ENCODE measurements at places on chromosomes 3 and 15.

GRCh38 chr3:52528586-52529375, 4.9 kb downstream of the NT5DC2 start:
- H3K27ac ChIP-seq, result no peak overlapping the region
- H3K4me1 ChIP-seq, result peaks cover 53% of the 10 kb centered on the region
- peak; percentile 7 for DNase-seq
- peaks cover 37% of the 10 kb centered on the region for H3K36me3 ChIP-seq
- H3K27me3 ChIP-seq, result no peaks in the 10 kb centered on the region
- H3K4me3 ChIP-seq, result no peak overlapping the region

GRCh38 chr3:19931180-19931692, 2.8 kb downstream of the EFHB start:
- DNase-seq, result no peak
- H3K27ac ChIP-seq, result no peak overlapping the region
- no peak overlapping the region for H3K4me3 ChIP-seq
- no peaks in the 10 kb centered on the region for H3K36me3 ChIP-seq

DNA sequence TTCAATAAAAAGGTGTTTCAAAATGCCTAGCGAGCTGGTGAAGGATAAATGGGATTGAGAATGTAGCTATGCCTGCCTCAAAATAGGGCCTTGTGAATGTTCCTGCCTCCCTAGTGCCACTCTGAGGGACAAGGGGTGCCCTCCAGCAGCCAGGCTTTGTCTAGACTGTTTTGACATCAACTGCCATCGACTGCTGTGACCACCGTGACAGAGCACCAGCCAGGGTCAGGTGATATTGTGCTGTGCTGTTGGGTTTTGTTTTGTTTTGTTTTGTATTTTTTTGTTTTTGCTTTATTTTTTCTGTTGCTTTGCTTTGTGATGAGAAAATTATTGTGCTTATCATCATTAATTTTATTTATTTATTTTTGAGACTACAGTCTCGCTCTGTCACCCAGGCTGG, 144.8 kb downstream of the SMAD6 start:
- H3K36me3 ChIP-seq, result no peaks in the 10 kb centered on the region
- no peak overlapping the region for H3K4me3 ChIP-seq
- peaks cover 24% of the 10 kb centered on the region for H3K4me1 ChIP-seq
- H3K27me3 ChIP-seq, result no peaks in the 10 kb centered on the region
- H3K27ac ChIP-seq, result no peak overlapping the region

GRCh38 chr3:154794391-154794790, 285.7 kb upstream of the MME start:
- no peaks in the 10 kb centered on the region for H3K27me3 ChIP-seq
- H3K4me3 ChIP-seq, result no peak overlapping the region
- no peak overlapping the region for H3K27ac ChIP-seq
- no peak for DNase-seq
- H3K4me1 ChIP-seq, result no peaks in the 10 kb centered on the region

GRCh38 chr3:127053450-127053849, 70.5 kb downstream of the PLXNA1 start:
- no peak for DNase-seq
- no peaks in the 10 kb centered on the region for H3K27me3 ChIP-seq
- no peaks in the 10 kb centered on the region for H3K36me3 ChIP-seq
- H3K4me1 ChIP-seq, result peaks cover 11% of the 10 kb centered on the region
- H3K4me3 ChIP-seq, result no peak overlapping the region

- no peaks in the 10 kb centered on the region for H3K36me3 ChIP-seq
- no peak overlapping the region for H3K4me3 ChIP-seq
- no peaks in the 10 kb centered on the region for H3K27me3 ChIP-seq
- no peak overlapping the region for H3K27ac ChIP-seq
- no peak for DNase-seq
These were observed 339.9 kb upstream of the KCNH8 start for GRCh38 chr3:18808429-18808828.

- no peaks in the 10 kb centered on the region for H3K27me3 ChIP-seq
- H3K4me3 ChIP-seq, result no peak overlapping the region
- DNase-seq, result no peak
- H3K4me1 ChIP-seq, result no peaks in the 10 kb centered on the region
- no peak overlapping the region for H3K27ac ChIP-seq
- H3K36me3 ChIP-seq, result no peaks in the 10 kb centered on the region
These were observed 159.9 kb upstream of the CMC1 start for GRCh38 chr3:28081533-28081947.

GRCh38 chr15:94185547-94186236, 45.7 kb upstream of the MCTP2 start:
- H3K27ac ChIP-seq, result no peak overlapping the region
- no peaks in the 10 kb centered on the region for H3K27me3 ChIP-seq
- DNase-seq, result no peak
- no peaks in the 10 kb centered on the region for H3K4me1 ChIP-seq
- no peak overlapping the region for H3K4me3 ChIP-seq

GRCh38 chr15:82978438-82978837, 7.6 kb upstream of the RAMAC start:
- DNase-seq, result no peak
- H3K4me1 ChIP-seq, result no peaks in the 10 kb centered on the region
- no peaks in the 10 kb centered on the region for H3K27me3 ChIP-seq
- H3K4me3 ChIP-seq, result no peak overlapping the region

- H3K4me3 ChIP-seq, result no peak overlapping the region
- H3K27me3 ChIP-seq, result no peaks in the 10 kb centered on the region
- no peaks in the 10 kb centered on the region for H3K36me3 ChIP-seq
- peaks cover 47% of the 10 kb centered on the region for H3K4me1 ChIP-seq
These were observed 32.5 kb downstream of the BHLHE40 start for GRCh38 chr3:5011555-5012256.

GRCh38 chr3:38054499-38055001, 15.5 kb downstream of the DLEC1 start:
- no peaks in the 10 kb centered on the region for H3K36me3 ChIP-seq
- H3K27me3 ChIP-seq, result no peaks in the 10 kb centered on the region
- no peaks in the 10 kb centered on the region for H3K4me1 ChIP-seq
- H3K27ac ChIP-seq, result no peak overlapping the region
- no peak overlapping the region for H3K4me3 ChIP-seq

DNA sequence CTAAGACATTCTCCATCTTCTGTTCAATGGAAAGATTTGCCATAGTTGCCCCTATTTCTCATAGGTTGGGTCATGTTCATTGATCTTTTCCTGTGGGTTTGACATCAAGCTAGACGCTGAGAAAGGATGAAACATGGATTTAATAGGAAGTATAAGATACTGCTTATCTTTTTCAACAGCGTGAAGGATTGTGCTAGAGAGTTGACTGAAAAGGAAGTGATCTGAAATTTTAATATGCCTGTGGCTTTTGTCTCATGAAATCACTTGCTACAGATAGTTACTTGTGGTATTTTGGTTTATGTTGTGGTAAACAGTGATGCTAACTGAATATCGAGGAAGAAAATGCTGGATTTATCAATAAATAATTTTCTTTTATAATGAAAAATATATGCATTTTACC, 442.9 kb downstream of the EDEM1 start:
- no peak for DNase-seq
- H3K27ac ChIP-seq, result no peak overlapping the region
- no peaks in the 10 kb centered on the region for H3K27me3 ChIP-seq
- no peaks in the 10 kb centered on the region for H3K36me3 ChIP-seq
- H3K4me3 ChIP-seq, result no peak overlapping the region
- H3K4me1 ChIP-seq, result no peaks in the 10 kb centered on the region

DNA sequence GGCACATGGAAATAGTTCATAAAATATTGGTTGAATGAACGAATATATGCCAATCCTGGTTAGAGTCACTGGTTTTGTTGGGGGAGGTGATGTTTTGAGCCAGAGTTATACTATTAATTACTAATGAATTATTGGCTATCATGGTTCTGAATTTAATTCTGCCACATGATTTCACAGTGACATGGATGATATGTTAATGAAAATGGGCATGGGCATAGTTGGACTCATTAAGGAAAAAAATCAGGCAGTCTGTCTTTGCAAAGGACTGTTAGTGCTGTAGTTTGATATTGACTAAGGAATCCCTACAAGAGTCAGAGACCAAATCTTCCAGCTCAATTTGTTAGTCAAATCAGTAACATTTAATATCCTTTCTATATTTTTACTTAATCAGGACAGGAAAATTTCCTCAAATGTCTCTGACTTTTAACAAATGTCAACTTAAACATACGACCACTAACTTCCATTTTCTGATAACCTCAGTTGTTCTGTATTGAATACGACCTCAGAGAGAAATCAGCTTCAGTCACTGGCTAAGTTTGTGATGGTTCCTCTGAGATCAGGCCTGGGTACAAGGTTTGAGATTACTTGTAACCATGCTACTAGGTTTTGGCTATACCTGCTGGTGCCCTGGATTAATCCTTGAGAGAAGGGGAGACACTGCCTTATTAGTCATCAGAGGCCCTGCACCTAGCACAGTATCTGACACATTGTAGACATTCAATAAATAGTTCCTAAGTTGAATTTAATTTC, 13.3 kb downstream of the NFKBIZ start:
- peaks cover 48% of the 10 kb centered on the region for H3K36me3 ChIP-seq
- no peak for DNase-seq
- H3K4me3 ChIP-seq, result no peak overlapping the region
- no peak overlapping the region for H3K27ac ChIP-seq
- peaks cover 53% of the 10 kb centered on the region for H3K4me1 ChIP-seq

DNA sequence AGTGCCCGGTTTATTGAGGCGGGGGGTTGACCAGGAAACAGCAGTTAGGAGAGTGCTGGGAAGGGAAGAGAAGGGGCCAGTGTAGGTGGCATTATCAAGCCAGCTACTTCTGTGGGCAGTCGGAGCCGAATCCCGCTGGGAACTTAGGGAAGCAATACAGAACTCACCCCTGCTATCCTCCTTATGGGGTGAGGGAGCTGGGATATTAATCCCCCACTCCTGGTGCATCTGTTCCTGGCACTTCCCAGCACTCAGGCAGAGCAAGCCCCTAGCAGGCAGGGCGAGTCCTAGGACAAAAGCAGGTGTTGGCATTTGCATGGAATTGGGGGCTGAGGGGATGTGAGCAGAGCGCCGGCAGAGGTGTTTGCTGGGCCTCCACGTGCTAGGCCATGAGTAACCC, 48.6 kb downstream of the SMAD6 start:
- DNase-seq, result no peak
- no peaks in the 10 kb centered on the region for H3K36me3 ChIP-seq
- peaks cover 48% of the 10 kb centered on the region for H3K4me1 ChIP-seq
- no peaks in the 10 kb centered on the region for H3K27me3 ChIP-seq

GRCh38 chr3:113148284-113148683, 63.1 kb upstream of the BOC start:
- DNase-seq, result no peak
- H3K27me3 ChIP-seq, result no peaks in the 10 kb centered on the region
- H3K36me3 ChIP-seq, result no peaks in the 10 kb centered on the region
- no peak overlapping the region for H3K4me3 ChIP-seq

GRCh38 chr15:33057845-33058244, 136.7 kb downstream of the FMN1 start:
- no peaks in the 10 kb centered on the region for H3K36me3 ChIP-seq
- no peak for DNase-seq
- H3K4me3 ChIP-seq, result no peak overlapping the region

- H3K27me3 ChIP-seq, result no peaks in the 10 kb centered on the region
- peaks cover 17% of the 10 kb centered on the region for H3K4me1 ChIP-seq
- no peak overlapping the region for H3K4me3 ChIP-seq
- no peaks in the 10 kb centered on the region for H3K36me3 ChIP-seq
- DNase-seq, result peak; percentile 42
These were observed 317.2 kb upstream of the PROK2 start for GRCh38 chr3:72102112-72102616.

GRCh38 chr3:168998792-168999191, 664.7 kb downstream of the MECOM start:
- no peak overlapping the region for H3K27ac ChIP-seq
- H3K27me3 ChIP-seq, result no peaks in the 10 kb centered on the region
- no peak for DNase-seq

- no peak overlapping the region for H3K4me3 ChIP-seq
- no peak for DNase-seq
- H3K36me3 ChIP-seq, result no peaks in the 10 kb centered on the region
These were observed 292.4 kb downstream of the UBE2E2 start for GRCh38 chr3:23495507-23495906.

GRCh38 chr15:90645873-90646575, 71.1 kb upstream of the BLM start:
- H3K4me3 ChIP-seq, result no peak overlapping the region
- peaks cover 7% of the 10 kb centered on the region for H3K4me1 ChIP-seq
- H3K36me3 ChIP-seq, result peaks cover 44% of the 10 kb centered on the region
- no peaks in the 10 kb centered on the region for H3K27me3 ChIP-seq
- H3K27ac ChIP-seq, result no peak overlapping the region

DNA sequence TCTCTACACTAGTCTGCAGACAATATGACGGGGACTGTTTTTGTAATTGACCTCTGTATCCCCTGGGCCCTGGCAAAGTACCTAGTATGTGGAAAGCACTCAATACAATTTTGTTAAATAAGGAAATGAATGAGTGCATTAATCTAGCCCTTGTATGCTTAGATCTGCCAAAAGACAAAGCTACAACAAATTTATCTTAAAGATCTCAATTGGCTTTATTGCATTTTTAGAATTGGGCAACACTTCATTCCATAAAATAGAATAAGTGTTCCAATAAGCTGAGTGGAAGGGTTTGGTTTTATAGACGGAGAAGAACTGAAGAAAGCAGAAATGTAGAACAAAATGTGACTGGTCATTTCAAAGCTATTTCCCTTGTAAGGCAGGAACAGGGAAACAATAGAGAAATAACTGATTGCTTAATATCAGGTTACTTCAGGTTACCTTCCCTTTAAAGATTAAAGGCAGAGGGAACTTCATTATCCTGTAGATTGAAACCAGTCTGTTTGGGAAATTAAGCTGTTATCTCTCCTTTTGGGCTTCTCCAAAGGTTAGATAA, 108.3 kb upstream of the MME start:
- no peaks in the 10 kb centered on the region for H3K27me3 ChIP-seq
- no peak overlapping the region for H3K4me3 ChIP-seq

GRCh38 chr15:100201376-100202280, 140.1 kb downstream of the ADAMTS17 start:
- peaks cover 2% of the 10 kb centered on the region for H3K4me1 ChIP-seq
- DNase-seq, result no peak
- no peaks in the 10 kb centered on the region for H3K36me3 ChIP-seq
- H3K27ac ChIP-seq, result no peak overlapping the region

GRCh38 chr15:69554279-69554961, 101.8 kb downstream of the RPLP1 start:
- H3K27me3 ChIP-seq, result no peaks in the 10 kb centered on the region
- H3K4me3 ChIP-seq, result no peak overlapping the region
- peaks cover 41% of the 10 kb centered on the region for H3K4me1 ChIP-seq
- no peak overlapping the region for H3K27ac ChIP-seq

GRCh38 chr3:167441256-167441655, 32.6 kb downstream of the SERPINI2 start:
- no peak overlapping the region for H3K27ac ChIP-seq
- H3K27me3 ChIP-seq, result no peaks in the 10 kb centered on the region
- H3K36me3 ChIP-seq, result no peaks in the 10 kb centered on the region
- H3K4me1 ChIP-seq, result no peaks in the 10 kb centered on the region
